ENCODE measurements at places on chromosomes 2 and 18.

DNA sequence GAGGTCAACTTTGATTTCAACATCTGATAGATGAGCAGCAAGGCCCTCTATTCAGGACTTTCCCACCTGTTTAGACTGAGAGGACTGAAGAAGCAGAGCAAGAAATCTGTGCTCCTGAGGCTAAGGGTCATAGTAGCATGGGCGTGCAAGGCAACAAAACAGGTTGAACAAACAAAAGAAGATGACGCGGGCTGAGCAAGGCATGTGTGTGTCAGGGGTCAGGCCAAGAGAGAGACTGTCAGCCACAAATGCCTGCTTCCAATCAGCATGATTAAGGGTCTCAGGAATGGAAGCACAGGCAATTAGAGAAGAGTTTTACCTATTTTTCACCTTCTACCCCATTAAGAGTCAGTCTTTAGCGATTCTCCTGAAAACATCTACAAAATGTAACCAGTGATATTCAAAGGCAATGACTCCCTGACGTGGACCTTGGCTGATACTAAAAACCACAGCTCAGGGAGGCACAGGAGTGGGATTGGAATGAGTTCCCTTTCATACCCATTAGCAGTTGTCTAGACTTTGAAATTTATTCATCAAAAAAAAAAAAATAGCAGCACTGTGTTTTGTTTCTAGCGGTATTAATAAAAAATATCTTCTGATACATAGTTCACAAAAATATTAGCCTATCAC is 81.9 kb downstream of the DYNAP start:
- no peaks in the 10 kb centered on the region for H3K36me3 ChIP-seq
- no peak overlapping the region for H3K4me3 ChIP-seq
- no peak overlapping the region for H3K27ac ChIP-seq
- H3K27me3 ChIP-seq: no peaks in the 10 kb centered on the region
- no peak for DNase-seq

- no peaks in the 10 kb centered on the region for H3K4me1 ChIP-seq
- peaks cover 3% of the 10 kb centered on the region for H3K36me3 ChIP-seq
- no peak overlapping the region for H3K27ac ChIP-seq
- no peak overlapping the region for H3K4me3 ChIP-seq
- H3K27me3 ChIP-seq: no peaks in the 10 kb centered on the region
Measured at GRCh38 chr18:24315170-24315569, 82.5 kb downstream of the OSBPL1A start.

- H3K4me3 ChIP-seq: no peak overlapping the region
- no peaks in the 10 kb centered on the region for H3K36me3 ChIP-seq
- H3K27ac ChIP-seq: peak overlapping the region; percentile 54
- no peaks in the 10 kb centered on the region for H3K27me3 ChIP-seq
- H3K4me1 ChIP-seq: peaks cover 2% of the 10 kb centered on the region
Measured at GRCh38 chr2:186612555-186613440, 22.9 kb downstream of the ITGAV start.

- peak overlapping the region; percentile 50 for H3K27ac ChIP-seq
- DNase-seq: no peak
- no peaks in the 10 kb centered on the region for H3K4me1 ChIP-seq
- no peak overlapping the region for H3K4me3 ChIP-seq
Measured at GRCh38 chr2:190678444-190679162, 29.7 kb downstream of the NAB1 start.

All from spinal cord (tissue), 10 donors.